ENCODE measurements at places on chromosomes 2 and 18.

DNA sequence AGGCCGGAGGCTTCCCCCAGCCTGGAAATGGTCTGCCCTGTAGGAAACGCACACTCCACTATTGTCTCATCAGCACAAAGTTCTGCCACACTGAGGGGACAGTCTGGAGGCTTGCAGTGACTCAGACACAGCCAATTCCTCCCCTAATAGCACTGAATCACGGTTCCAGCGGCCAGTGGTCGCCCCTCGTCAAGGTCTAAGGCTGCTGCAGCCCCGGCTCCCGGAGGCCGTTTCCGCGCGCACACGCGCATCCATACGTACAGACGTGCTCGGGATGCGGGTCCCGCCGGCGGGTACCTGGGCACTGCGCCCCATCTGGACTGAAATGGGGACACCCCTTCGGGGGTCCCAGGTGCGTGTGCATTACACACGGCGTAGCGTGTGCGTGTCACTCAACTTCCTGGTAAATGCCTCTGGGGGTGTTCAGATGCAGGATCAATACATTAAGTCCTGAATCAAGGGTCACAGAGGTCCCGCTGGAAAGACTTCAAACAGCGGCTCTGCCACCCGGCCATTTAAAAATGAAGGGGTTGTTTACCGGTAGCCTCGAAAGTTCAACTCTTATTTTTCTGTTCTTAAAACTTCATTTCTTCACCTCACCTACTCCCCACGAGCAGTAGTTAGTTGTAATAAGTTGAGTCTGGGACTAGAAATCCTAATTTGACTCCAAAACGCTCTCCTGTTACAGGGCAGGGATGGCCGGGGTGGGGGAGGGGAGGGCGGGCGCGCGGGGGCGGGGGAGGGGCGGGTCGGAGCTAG is 572 bp upstream of the ZNF516 start:
- DNase-seq, result no peak

DNA sequence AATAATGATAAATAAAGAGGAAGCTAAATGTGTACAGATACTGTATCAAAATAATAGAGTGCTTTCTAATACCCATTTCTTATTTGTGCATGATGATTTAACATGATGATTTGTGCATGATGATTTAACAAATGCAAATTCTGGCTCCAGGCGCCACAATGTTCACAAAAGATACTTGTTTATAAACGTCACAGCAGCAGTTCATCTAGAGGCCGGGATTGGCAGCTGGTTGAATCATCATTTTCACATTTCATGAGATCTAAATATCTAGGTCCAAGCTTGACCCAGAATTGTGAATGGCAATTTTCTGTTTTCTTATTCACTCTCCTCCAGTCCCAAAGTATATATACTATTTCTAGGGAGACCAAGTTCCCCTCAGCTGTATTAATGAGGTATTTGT is 322.0 kb downstream of the SUCLG1 start:
- DNase-seq, result no peak

DNA sequence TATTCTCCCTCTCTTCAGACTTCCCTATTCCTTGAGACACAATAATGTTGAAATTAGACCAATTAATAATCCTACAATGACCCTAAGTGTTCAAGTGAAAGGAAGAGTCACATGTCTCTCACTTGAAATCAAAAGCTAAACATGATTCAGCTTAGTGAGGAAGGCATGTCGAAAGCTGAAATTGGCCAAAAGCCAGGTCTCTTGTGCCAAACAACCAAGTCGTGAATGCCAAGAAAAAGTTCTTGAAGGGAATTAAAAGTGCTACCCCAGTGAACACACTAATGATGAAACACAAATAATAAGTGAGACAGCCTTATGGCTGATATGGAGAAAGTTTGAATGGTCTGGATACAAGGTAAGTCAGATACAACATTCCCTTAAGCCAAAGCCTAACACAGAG is 115.4 kb downstream of the PXDN start:
- DNase-seq, result no peak

DNA sequence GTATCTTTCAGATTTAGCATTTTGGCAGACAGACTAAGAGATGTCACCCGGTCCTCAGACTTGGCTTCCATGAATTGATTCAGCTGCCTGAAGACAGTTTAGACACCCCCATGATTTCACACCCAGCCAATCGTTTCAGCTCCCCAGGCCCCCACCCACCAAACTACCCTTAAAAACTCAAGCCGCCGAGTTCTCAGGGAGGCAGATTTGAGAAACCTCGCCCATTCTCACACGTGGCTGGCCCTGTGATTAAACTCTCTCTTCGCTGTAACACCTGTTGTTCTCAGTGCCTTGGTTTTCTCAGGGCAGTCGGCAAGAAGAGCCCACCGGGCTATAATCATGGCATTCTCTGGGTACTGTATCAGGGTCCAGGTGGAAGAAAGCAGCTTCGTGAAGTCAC is 35.2 kb downstream of the UXS1 start:
- DNase-seq, result no peak

- DNase-seq, result no peak
Observed at GRCh38 chr18:8868276-8868675, 162.9 kb downstream of the MTCL1 start.

GRCh38 chr2:70133491-70134322 is 46.4 kb downstream of the PCBP1 start:
- no peak for DNase-seq

GRCh38 chr2:68837861-68838341 is 33.3 kb downstream of the BMP10 start:
- no peak for DNase-seq

GRCh38 chr2:229343661-229344060 is 72.6 kb upstream of the PID1 start:
- DNase-seq, result no peak

DNA sequence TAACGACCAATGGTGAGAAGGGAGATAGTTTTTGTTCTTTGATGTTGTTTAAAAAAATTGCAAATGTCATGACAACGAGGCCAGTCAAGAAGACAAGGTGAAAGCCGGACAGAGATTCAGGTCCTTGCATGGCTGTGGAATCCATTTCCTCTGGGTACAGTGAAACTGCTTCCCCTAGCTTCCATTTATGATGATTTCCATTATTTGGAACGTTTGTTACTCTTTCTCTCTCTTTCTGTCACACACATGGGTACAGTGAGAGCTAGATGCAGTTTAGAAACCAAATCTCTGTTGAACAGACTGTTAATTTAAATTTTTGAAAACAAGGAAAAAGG is 57.4 kb upstream of the MSH2 start:
- no peak for DNase-seq

DNA sequence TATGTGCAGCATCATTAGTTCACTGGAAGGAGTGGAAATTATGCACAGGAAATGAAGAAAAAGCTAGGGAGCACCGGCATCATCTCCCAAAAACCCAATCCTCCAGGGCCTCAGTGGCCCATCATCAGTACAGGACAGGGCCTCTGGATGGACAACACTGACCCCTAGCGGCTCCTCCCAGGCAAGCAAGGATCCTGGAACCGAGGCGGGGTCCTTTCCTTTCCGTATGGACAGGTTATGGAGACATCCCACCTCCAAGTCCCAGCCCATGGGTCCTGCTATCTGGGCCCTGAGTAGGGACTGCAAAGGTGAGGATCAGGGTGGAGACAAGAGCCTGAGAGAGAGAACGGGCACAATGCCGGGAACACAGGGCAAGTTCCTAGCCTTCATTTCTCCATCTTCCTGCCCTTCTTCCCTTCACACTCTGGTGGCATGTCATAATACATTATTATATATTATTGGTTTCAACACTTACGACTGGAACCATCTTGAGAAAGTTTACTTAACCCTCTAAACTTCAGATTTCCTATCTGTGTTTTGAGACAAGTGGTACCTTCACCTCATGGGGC is 68.2 kb downstream of the ZNF516 start:
- no peak for DNase-seq

- DNase-seq, result no peak
Observed at GRCh38 chr2:39723946-39724827, 54.9 kb downstream of the THUMPD2 start.

DNA sequence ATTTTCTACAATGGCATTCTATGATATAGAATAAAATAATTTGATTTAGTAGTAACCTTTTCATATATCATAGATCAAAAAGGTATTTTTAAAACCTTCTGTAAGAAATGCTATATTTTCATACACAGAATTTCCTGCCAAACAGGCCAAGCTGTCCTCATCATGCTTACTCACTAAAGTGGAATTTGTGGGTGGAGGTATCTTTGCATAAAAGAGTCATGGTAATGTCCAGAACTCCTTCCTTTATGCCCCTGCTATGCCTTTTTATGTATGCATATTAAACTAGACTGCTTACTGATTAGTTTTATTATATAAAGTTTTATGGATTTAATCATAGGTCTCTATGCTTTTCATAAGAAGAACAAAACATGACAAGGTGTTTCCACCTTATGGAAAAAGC is 27.5 kb upstream of the MARCHF7 start:
- peak; percentile 26 for DNase-seq

GRCh38 chr2:129367107-129367506 is 612.4 kb upstream of the RAB6C start:
- DNase-seq, result no peak

DNA sequence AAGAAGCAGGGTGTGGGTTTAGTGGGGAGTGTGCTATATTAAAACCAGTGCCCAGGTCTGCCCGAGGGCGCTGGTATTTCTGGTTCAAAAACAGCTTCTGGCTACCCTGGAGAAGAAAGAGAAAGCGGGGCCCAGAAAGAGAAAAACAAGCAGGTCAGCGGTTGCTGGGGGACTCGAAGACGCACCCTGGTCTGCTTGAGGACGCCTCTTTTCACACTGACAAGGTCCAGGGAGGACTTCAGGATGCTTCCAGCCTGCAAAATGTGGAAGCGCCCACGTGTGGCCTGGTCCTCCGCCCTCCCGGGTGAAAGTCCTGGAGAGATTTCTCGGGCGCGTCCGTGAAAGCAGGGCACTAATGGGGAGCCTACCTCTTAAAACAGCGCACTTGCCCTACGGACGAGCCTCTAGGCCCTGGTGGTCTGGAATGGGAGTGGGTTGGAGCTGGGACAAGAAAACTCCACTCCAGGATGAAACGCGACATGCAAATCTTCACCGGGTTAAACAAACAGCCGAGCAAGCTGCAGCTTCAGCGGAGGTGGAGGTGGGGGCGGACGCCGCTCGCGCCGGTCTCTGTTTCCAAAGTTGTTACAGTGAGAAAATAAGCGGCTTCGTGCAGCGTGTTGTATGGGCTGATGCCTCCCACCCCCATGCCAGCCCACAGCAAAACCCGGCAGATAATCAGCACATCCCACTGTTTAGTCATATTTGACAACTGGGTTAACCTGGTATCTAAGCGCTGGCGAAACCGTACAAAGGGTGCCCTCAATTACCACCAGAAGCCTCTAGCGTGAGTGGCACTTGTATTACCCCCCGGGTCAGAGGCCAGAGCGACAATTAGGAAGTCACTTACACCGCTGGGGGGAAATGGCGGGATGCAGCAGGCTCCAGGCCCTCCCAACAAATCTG is 1.1 kb upstream of the SP9 start:
- no peak for DNase-seq

- DNase-seq, result no peak
Observed at GRCh38 chr2:219713110-219713509, 85.7 kb downstream of the SLC4A3 start.

GRCh38 chr18:22822841-22823508 is 110.2 kb upstream of the RBBP8 start:
- no peak for DNase-seq

DNA sequence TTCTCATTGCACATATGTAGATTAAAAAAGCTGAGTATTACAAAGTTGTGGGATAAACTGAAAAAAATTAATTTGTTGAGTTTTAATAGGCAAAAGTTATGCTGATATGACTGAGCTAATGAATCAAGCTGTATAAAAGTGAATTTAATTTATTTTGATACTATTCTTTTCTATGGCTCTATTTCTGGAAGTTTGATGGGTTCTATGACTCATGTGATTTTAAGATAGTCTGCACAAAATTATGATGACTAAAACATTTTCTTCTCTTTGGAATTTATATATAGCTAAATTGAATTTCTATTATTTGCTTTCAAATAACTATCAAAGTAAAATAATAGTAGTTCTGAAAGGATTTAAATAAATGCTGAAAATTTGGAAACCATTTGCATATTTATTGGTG is 71.0 kb upstream of the MMADHC start:
- DNase-seq, result no peak

DNA sequence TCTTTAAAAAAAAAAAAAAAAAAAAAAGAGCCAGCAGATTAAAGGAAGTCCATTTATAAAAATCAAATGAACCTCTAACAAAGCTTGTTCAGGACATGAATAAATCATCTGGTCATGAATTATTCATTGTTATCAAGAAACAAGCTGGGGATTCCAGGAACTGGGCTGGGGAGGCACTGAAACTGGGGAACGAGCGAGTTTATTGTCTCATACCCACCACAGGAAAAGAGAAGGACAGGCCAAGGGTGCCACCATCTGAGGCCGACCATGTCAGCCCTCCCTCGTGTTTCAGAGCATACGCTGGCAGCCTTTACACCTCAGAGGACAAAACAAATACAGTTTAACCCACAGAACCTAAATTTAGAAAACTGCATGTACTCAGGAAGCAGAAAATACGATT is 164.2 kb downstream of the VWC2L start:
- DNase-seq, result no peak

DNA sequence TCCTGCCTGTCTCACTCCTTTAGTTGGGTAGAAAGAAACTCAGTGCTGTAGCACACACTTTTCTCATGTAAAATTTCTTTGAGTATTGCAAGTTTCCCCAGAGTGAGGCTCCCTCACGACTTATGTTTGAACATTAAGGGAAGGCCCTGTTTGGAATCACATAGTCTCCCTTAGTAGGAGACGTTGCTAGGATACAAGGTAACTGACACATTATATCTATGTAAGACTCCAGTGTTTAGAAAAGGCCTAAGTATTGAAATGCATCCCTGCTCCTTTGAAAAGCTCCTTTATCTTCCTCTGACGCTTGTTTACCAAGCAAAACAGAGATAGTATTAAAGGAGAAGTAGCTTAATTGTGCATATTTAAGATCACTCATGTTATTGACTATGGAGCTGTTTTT is 248.2 kb downstream of the PHLPP1 start:
- DNase-seq, result no peak

- no peak for DNase-seq
Observed at GRCh38 chr18:59985289-59985688, 85.5 kb downstream of the PMAIP1 start.

DNA sequence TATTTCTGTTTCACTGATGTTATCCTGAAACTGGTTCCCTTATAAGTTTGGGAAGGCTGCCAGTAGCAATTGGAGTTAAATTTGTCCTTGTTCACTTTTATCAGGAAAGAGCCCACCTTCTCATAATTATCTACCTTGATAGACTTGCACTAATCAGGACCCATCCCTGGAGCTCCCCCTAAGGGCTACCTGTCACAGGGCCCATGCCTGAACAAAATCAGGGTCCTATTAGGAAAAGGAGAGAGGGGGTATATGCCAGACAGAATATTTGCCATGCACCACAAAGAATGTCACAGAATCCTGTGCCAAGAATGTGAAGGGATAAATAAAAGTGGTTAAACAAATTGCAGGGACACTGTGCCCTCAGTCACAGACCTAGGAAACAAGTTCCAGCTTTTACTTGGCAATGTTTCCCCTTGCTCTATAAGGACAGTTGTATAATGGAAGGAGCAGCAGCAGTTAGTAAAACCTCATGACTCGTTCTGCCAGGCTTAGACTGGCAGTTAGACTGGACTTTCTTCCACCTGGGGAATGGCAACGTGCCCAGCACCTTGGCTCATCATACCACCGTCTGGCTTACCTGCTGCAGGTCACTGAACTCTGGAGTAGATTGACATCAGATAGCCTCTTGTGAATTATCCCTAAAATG is 32.3 kb upstream of the VWC2L start:
- DNase-seq, result no peak

Measured in HS-5 (cell line).